Germinal center (tissue), 1 donor: ENCODE measurements at places on chromosomes 7 and 10.

GRCh38 chr10:50512214-50512595 lies 111.6 kb downstream of the SGMS1 start:
- no peak for DNase-seq

- no peak for DNase-seq
These were observed 106.3 kb downstream of the C10orf105 start for GRCh38 chr10:71613261-71613777.

- DNase-seq: no peak
These were observed 33.7 kb downstream of the DDC start for GRCh38 chr7:50531401-50531911.

GRCh38 chr7:131067220-131067619 lies 260.5 kb upstream of the MKLN1 start:
- no peak for DNase-seq

DNA sequence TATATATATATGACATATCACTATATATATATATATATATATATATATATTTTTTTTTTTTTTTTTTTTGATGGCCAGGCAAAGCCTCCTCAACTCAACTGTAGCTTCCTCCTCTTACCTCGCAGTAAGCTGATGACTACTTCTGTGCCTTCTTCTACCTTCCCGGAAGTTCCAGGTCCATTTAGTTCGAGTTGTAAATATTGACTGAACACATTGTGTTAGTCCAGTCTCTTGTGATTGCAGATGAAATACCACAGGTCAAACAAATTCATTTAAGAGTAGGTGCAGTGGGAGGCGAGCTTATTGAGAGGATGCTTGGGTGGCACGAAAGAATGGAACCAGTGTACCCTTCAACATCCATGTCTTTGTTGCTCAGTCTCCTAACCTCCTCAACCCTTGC lies 144.6 kb downstream of the ST7 start:
- no peak for DNase-seq

DNA sequence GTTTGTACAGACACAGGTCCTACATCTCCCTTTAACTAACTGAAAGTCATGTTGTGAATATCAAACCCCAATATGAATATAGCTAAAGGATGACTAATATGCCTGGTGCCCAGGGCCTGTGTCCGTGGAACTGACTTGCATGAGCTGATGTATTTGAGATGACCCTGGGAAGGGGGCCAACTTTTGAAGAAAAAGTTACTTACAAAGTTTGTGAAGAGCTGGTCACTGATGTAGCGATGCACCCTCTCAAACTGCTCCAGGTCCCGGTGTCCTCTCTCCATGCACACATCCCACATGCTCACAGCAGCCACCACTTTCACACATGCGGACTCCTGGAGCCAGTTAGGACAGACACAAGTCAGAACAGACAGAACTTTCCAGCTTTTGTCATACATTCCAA lies 106.2 kb downstream of the ABCC2 start:
- DNase-seq: no peak

DNA sequence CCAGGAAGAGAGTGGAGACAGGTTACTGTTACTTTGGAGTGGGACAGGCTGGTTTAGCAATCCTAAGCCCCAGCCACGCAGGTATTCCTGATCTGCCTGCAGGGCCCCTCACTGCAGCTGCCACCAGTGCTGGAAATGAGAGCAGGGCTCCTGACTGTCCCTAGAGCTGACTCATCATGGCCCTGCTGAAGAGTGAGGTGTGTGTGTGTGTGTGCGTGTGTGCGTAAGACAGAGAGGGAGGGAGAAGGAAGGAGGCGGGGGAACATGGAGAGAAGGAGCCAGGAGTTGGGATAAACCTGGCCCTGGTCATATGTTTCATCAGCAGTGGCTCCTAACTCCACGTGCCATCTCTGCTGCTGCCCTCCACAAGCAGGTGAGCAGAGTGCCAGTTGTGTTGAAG lies 3.6 kb downstream of the FOXI2 start:
- no peak for DNase-seq

- DNase-seq: no peak
These were observed 6.4 kb upstream of the RALA start for GRCh38 chr7:39617005-39617404.

GRCh38 chr10:50937230-50937907 lies 51.9 kb upstream of the A1CF start:
- no peak for DNase-seq

- DNase-seq: peak; percentile 14
These were observed 7.0 kb upstream of the TMEM243 start for GRCh38 chr7:87226495-87226894.

GRCh38 chr7:103651593-103652377 lies 205.8 kb upstream of the SLC26A5 start:
- DNase-seq: no peak

DNA sequence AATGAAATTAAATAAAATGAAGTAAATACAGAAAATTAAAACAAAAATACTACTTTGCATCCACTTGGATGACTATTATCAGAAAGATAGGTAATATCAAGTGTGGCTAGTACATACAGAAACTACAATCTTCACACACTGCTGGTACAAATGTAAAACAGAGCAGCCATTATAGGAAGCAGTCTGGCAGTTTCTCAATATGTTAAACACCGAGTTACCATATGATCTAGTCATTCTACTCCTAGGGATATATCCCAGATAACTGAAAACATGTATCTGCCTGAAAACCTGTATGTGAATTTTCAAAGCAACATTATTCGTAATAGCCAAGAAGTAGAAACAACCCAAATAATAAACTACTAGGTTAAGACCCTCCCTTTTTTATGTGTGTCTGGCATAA lies 33.4 kb downstream of the LARP4B start:
- no peak for DNase-seq
